Thoracic aorta (tissue), 2 donors: ENCODE measurements at places on chromosomes 7 and 10.

DNA sequence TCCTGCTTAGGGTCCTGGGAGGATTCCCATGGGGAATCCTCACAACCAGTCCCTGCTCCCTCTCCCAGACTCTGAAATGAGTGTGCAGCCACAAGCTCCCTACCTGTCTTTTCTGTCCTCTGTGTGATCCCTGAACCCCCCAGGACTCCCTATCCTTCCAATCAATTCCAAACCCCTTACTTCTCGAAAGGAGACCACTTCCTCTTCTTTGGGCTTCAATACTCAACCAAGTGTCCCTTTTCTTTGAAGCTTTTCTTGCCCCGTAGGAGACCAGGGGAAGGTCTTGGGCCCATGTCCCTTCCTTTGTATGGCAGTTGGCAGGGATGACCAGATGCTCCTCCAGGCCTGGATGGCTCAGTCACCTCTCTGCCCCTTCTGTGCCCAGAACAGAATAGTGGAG, 1.7 kb downstream of the AEBP1 start:
- peak overlapping the region; percentile 99 for H3K27ac ChIP-seq
- no peak for DNase-seq
- H3K4me3 ChIP-seq, result peak overlapping the region; percentile 78
- H3K27me3 ChIP-seq, result no peaks in the 10 kb centered on the region
- peaks cover 34% of the 10 kb centered on the region for H3K36me3 ChIP-seq

- H3K4me1 ChIP-seq, result no peaks in the 10 kb centered on the region
- no peaks in the 10 kb centered on the region for H3K27me3 ChIP-seq
- no peak overlapping the region for H3K4me3 ChIP-seq
- H3K27ac ChIP-seq, result no peak overlapping the region
Measured at GRCh38 chr7:118006979-118007378, 133.7 kb upstream of the CTTNBP2 start.

DNA sequence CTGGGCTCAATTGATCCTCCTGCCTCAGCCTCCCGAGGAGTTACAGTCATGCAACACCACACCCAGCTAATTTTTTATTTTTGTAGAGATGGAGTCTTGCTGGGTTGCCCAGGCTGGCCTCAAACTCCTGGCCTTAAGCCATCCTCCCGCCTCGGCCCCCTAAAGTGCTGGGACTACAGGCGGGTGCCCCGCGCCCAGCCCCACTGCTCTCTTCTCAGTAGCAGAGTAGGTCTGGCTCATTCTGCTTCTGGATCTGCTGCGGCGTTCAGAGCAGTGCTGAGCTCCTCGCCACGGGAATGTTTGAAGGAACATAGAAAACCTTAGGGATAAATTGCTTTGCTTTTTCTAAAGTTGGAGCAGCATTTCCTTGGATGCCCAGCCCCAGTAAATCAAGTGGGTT, 27.4 kb downstream of the WIPI2 start:
- H3K36me3 ChIP-seq, result peaks cover 52% of the 10 kb centered on the region
- no peak for DNase-seq
- H3K27me3 ChIP-seq, result no peaks in the 10 kb centered on the region

- H3K4me3 ChIP-seq, result peak overlapping the region; percentile 22
Measured at GRCh38 chr10:29740981-29741545, 106.3 kb upstream of the SVIL start.

GRCh38 chr7:19522486-19522885, 186.4 kb downstream of the POLR1F start:
- no peaks in the 10 kb centered on the region for H3K36me3 ChIP-seq
- no peaks in the 10 kb centered on the region for H3K27me3 ChIP-seq
- no peaks in the 10 kb centered on the region for H3K4me1 ChIP-seq
- no peak for DNase-seq
- no peak overlapping the region for H3K27ac ChIP-seq

DNA sequence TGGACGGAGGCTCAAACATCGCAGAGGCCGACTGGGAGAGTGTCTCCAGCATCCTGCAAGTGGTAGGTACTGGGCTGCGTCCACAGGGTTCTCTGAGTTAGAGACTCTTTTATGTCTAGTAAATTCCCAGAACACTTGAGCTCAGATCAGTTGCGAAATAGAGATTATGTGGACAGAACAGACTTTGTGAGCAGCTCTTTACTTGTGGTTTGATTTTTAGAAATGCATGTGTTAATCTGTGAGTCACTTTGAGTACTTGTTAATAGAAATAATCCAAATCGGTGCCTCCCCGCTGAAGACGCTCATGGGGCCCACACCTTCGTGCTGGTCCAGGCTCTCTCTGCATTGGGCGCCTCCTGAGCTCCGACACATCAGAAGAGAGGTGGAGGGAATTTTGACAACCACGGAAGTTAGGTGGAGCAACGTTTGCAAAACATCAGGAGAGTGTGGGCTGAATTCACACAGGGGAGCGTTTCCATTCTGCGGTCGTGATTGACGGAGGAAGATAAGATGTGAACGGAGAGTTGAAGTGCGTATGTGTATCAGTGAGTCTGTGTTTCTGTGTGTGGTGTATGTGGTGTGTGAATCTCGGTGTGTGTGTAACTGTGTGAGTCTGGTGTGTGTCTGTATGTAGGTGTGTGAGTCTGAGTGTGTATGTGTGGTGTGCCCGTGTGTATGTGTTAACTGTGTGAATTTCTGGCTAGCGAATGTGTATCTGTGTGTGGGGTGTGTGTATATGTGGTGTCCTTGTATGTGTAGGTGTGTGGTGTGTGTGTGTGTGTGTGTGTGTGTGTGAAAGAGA, 32.1 kb downstream of the PFKP start:
- H3K27me3 ChIP-seq, result no peaks in the 10 kb centered on the region
- H3K36me3 ChIP-seq, result no peaks in the 10 kb centered on the region
- H3K4me1 ChIP-seq, result peaks cover 25% of the 10 kb centered on the region

DNA sequence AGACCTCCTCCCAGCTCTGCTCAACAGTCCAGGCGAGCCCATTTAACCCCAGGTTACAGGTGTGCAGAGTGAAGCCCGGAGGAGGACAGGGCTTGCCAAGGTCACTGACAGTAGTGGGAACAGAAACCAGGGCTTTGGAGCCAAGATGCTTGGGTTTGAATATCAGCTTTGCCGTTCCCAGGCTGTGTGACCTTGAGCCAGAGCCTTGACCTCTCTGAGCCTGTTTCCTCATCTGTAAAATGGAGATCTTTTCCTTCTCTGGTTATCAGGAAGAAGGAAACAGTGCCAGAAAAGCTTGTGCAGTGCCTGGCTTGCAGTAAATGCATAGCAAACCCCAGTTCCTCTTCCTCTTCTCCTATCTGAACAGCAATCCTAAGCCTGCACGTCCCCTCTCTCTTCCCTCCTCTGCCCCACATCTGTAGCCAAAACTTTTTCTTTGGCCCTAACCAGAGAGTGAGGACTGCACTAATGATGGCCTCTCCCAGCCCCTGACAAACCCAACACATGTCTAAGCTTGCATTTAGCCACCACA, 21.4 kb upstream of the MLXIPL start:
- peaks cover 6% of the 10 kb centered on the region for H3K27me3 ChIP-seq
- no peak overlapping the region for H3K27ac ChIP-seq
- H3K4me3 ChIP-seq, result no peak overlapping the region
- H3K36me3 ChIP-seq, result no peaks in the 10 kb centered on the region
- no peak for DNase-seq

DNA sequence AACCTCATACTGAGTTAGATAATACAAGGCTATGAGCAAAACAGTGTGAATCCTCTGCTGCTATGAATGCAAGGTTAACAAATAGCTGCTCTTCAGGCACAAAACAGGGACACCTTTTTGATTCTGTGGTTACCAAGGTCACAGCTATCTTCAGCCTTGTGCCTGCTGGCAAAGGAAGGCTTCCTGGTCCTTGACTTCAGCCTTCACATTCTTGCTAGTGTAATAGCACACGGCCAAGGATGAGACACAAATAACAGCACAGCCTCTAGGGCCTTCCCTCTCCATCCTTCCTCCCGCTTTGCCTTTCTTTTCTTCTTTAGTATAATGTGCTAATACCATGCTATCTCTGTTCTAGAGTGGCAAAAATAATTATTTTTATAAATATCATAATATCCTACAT, 130.6 kb upstream of the CAV2 start:
- H3K27me3 ChIP-seq, result no peaks in the 10 kb centered on the region
- no peak for DNase-seq
- H3K27ac ChIP-seq, result no peak overlapping the region
- H3K36me3 ChIP-seq, result no peaks in the 10 kb centered on the region
- no peaks in the 10 kb centered on the region for H3K4me1 ChIP-seq

- H3K27me3 ChIP-seq, result no peaks in the 10 kb centered on the region
- DNase-seq, result no peak
- no peak overlapping the region for H3K27ac ChIP-seq
Measured at GRCh38 chr7:110790992-110791391, 299.9 kb upstream of the LRRN3 start.

- H3K4me1 ChIP-seq, result no peaks in the 10 kb centered on the region
- no peak overlapping the region for H3K4me3 ChIP-seq
- H3K36me3 ChIP-seq, result no peaks in the 10 kb centered on the region
- no peaks in the 10 kb centered on the region for H3K27me3 ChIP-seq
- H3K27ac ChIP-seq, result no peak overlapping the region
- DNase-seq, result no peak
Measured at GRCh38 chr10:62541811-62542210, 167.6 kb downstream of the ZNF365 start.

- peaks cover 30% of the 10 kb centered on the region for H3K4me1 ChIP-seq
- H3K4me3 ChIP-seq, result peak within 1 kb of the TSS; percentile 59
- no peak for DNase-seq
- peaks cover 5% of the 10 kb centered on the region for H3K27me3 ChIP-seq
Measured at GRCh38 chr10:103276896-103277712, at the start of gene INA. Gene INA (plus strand): TSS chr10:103277138. CDS start chr10:103277212, 74 bp downstream.

GRCh38 chr7:20240080-20240926, 23.1 kb upstream of the MACC1 start:
- no peaks in the 10 kb centered on the region for H3K4me1 ChIP-seq
- DNase-seq, result no peak
- no peak overlapping the region for H3K27ac ChIP-seq
- no peak overlapping the region for H3K4me3 ChIP-seq
- H3K36me3 ChIP-seq, result no peaks in the 10 kb centered on the region

DNA sequence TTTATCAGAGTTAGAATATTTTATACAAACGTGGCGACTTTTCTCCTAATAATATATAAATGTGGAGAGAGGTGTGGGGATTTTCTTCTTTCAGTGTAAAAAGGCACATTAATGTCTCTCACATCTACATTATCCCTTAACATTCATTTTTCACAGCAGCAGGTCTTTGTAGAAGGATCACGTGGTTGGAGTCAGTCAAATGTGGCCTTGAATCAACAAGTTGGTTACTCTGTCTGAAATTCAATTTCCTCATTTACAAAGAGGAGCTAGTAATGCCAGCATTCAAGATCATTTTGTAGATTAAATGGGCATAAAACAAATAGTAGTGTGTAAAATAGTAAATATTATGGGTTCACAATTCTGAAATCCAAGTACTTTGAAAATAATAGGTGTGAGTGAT, 183.1 kb upstream of the SEMA3E start:
- H3K36me3 ChIP-seq, result no peaks in the 10 kb centered on the region
- H3K4me3 ChIP-seq, result no peak overlapping the region
- H3K27me3 ChIP-seq, result peaks cover 3% of the 10 kb centered on the region

- DNase-seq, result no peak
- H3K27ac ChIP-seq, result no peak overlapping the region
- H3K36me3 ChIP-seq, result no peaks in the 10 kb centered on the region
Measured at GRCh38 chr7:137130751-137131158, 212.8 kb downstream of the PTN start.

- no peaks in the 10 kb centered on the region for H3K27me3 ChIP-seq
- no peak overlapping the region for H3K4me3 ChIP-seq
- H3K36me3 ChIP-seq, result no peaks in the 10 kb centered on the region
- no peak for DNase-seq
- H3K4me1 ChIP-seq, result no peaks in the 10 kb centered on the region
Measured at GRCh38 chr7:14936554-14936953, 34.0 kb upstream of the DGKB start.

DNA sequence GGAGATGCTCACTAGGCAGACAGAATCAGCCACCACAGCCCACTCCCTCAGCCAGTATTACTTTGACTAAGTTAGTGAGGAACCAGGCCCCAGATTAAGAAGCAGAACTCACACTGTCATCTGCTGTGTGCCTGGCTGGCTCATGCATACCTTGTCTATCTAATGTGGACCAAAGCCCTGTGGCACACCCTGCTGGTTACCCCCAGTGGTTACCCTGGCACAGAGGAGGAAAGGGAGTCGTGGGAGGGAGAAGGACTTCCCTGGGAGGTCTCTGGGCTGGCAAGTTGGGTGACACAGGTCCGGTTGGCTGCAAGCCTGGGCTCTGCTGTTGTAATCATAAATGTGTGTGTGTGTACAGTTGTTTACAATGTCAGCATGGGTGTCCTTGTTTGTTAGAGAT, 7.5 kb upstream of the SH2D4B start:
- H3K36me3 ChIP-seq, result no peaks in the 10 kb centered on the region
- no peaks in the 10 kb centered on the region for H3K4me1 ChIP-seq
- DNase-seq, result no peak
- no peaks in the 10 kb centered on the region for H3K27me3 ChIP-seq

GRCh38 chr7:156073366-156074052, 261.2 kb upstream of the SHH start:
- H3K4me3 ChIP-seq, result no peak overlapping the region
- no peaks in the 10 kb centered on the region for H3K36me3 ChIP-seq
- H3K27ac ChIP-seq, result no peak overlapping the region
- no peak for DNase-seq

DNA sequence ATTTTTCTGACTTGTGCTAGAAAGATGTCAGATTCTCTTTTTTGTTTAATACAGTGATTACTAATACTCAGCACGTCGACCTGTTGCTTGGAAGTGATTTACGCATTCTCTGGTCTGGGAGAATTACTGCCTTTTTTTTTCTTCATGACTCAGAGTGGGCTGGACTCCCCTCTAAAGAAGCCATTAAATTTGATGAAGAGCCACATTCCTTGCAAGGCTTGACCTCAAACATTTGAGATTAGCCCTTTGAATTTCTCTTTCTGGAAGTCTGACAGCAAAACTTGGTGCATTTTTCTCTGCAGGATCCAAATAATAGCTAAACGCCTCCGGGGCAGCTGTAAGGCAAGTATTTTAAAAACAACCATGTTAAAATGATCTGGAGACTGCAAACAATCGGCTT, 171.6 kb downstream of the GALNT17 start:
- H3K4me3 ChIP-seq, result no peak overlapping the region
- H3K27ac ChIP-seq, result peak overlapping the region; percentile 5
- no peak for DNase-seq
- no peaks in the 10 kb centered on the region for H3K36me3 ChIP-seq

DNA sequence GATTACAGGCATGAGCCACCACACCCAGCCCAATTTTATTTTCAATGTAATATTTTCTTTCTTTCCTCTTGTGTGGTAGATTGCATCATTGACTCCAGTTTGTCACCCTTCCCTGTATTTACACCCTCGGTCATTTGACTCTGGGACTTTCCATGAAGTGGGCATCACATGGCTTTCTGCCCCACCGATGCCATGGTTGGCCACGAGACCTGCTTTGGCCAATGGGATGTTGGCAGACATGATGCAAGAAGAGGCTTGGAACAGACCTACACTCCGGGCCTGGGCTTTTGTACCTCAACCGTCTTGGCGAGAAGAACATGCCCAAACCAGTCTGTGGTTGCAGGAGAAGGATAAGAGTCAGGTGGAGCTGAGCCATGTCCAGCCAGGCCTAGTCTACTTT, 38.8 kb upstream of the CACUL1 start:
- H3K27me3 ChIP-seq, result no peaks in the 10 kb centered on the region
- H3K27ac ChIP-seq, result no peak overlapping the region
- H3K4me1 ChIP-seq, result no peaks in the 10 kb centered on the region
- H3K36me3 ChIP-seq, result no peaks in the 10 kb centered on the region
- H3K4me3 ChIP-seq, result no peak overlapping the region
